Thyroid gland (tissue), 4 donors: ENCODE measurements at places on chromosomes 1 and 21. TPM values are rescaled to one million over a fixed set of nuclear protein-coding genes. Genes with fewer than 3 reads are reported as not detected.

DNA sequence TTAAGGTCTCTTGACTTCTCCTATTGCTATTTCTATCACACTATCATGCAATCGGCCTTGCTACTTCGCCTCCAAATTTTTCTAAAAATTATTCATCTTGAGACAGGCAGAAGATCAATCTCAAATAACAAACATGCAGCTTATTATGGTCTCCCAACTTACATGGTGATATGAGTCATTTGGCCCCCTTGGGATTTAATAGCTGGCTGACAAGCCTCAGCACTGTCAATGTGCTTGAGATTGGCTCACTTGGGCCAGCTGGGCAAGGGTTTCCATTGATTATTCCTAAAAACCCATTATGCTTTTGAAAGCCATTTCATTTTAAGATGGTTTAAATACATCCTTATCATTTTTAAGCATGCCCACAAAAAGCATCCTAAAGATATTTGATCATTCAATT, 224.5 kb upstream of the NFIA start:
- no peak for DNase-seq

GRCh38 chr1:166974647-166975345, 544 bp downstream of the ILDR2 start:
- peak; percentile 22 for DNase-seq

RGS8 gene
- total RNA-seq, result 2.4 TPM

DNA sequence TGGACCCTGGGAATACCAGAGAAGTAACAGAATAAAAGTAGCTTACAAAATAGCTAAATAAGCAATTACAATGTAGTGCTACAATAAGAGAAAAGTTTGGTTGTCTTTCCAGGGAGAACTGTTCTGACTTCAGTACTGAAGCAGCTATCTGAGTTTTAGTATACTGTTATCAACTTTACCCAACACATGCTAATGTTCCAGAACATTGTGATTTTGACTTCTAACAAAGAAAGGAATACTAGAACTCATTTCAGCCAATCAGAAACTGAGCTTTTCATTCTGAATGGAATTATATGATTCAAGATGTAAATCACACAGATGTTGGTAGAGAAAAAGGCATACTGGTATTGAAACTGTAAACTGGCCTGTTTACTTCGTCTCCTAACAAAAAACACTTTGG, at the start of gene C1orf105:
TSS of gene C1orf105 (plus strand) at position 301 of the 400 bp plus-strand sequence. CDS start 201 bp downstream, outside the sequence.
- DNase-seq, result no peak

DNA sequence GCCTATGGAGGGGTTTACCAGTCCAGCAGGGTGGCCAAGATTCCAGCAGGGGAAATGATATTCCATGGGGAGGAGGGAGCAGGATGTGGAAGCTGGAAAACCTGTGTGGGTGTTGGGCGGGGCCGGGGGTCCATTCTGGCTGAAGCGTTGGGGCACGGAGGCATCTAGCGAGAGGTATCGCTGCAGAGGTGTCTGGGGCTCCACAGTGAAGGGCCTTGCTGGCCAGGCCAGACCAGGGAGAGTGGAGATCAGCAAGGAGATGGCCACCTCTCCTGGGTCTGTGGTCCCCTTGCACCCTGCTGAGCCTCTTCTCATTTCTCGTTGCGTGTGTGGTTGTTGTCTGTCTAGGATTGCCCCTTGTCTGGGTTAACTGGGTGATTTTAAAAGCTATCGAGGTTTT, 6.2 kb downstream of the COQ8A start:
- no peak for DNase-seq

GRCh38 chr1:54569339-54569738, 21.3 kb downstream of the ACOT11 start:
- no peak for DNase-seq

- DNase-seq, result no peak
Measured at GRCh38 chr1:9101510-9102146, 27.3 kb downstream of the GPR157 start.

GRCh38 chr1:248792342-248792741, 33.4 kb downstream of the SH3BP5L start:
- DNase-seq, result no peak

- no peak for DNase-seq
Measured at GRCh38 chr1:199081739-199082138, 442.9 kb downstream of the PTPRC start.

PDE4DIP gene
- total RNA-seq, result 46.9 TPM

DNA sequence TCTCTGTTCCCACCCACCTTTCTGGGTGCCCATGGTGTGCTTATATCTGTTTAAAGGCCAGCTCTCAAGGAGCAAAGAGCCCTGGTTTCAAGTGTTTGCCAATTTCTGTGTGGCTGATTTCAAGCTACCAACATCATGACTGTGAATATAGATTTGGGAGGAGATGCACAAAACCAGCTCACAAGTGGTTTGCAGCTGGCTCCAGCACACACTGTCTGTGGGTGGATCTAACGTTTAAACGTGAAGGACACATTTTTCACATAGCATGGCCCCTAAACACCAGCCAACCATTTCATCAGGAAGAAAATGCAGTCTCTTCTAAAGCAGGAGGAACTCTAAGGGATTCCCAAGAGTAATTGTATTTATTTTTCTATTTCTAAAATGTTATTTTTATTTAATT, 65.2 kb downstream of the FCRL5 start:
- no peak for DNase-seq

DNA sequence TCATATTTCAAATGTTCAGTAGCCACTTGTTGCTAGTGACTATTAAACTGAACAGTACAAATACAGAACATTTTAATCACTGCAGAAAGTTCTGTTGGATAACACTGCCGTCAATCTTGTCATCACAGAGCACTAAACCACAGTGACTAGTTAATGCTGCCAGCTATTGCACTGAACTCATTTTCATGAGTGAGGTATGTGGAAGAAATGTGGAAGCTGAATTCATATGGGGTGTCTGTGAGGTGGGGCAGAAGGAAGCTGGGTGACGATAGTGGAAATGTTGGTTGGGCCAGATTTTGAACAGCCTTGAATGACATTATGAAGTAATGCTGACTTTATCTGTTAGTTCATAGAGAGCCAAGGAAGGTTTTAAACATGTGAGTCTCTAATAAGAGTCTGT, 49.6 kb downstream of the OSBPL9 start:
- no peak for DNase-seq

PTBP2 gene
- total RNA-seq, result 69.9 TPM

GRCh38 chr1:197356723-197357533, 88.9 kb downstream of the CRB1 start:
- DNase-seq, result no peak

AJAP1 gene
- 1.1 TPM for total RNA-seq

MATN1 gene
- total RNA-seq, result 3.0 TPM

PRR9 gene
- not detected for total RNA-seq

DNA sequence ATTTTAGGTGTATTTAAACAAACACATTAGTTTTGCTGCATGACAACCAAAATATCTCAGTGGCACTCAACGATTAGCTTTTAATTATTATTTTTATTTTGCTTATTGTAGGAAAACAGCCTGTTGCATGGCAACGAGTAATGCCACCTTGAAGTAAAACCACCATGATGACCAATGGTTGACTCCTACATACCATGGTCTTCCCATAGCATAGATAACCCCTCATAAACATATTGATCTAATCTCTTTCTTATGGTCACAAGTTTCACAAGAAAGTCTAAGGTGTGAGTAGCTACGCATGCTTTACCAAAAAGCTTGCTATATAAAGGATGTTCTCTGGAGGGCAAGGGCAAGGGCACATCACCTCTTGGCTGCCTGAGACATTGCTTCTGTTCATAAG, 61.5 kb upstream of the PTBP2 start:
- DNase-seq, result no peak

SPOCD1 gene
- 0.96 TPM for total RNA-seq

NPL gene
- total RNA-seq, result 4.2 TPM

C1orf116 gene
- 24.6 TPM for total RNA-seq

GRCh38 chr1:94237291-94238226, at the start of gene ARHGAP29:
TSS of gene ARHGAP29 (minus strand) at chr1:94237584. CDS start at chr1:94231611, 5,973 bp downstream.
- peak; percentile 90 for DNase-seq

- DNase-seq, result no peak
Measured at GRCh38 chr1:229879746-229880145, 187.3 kb upstream of the GALNT2 start.

DNA sequence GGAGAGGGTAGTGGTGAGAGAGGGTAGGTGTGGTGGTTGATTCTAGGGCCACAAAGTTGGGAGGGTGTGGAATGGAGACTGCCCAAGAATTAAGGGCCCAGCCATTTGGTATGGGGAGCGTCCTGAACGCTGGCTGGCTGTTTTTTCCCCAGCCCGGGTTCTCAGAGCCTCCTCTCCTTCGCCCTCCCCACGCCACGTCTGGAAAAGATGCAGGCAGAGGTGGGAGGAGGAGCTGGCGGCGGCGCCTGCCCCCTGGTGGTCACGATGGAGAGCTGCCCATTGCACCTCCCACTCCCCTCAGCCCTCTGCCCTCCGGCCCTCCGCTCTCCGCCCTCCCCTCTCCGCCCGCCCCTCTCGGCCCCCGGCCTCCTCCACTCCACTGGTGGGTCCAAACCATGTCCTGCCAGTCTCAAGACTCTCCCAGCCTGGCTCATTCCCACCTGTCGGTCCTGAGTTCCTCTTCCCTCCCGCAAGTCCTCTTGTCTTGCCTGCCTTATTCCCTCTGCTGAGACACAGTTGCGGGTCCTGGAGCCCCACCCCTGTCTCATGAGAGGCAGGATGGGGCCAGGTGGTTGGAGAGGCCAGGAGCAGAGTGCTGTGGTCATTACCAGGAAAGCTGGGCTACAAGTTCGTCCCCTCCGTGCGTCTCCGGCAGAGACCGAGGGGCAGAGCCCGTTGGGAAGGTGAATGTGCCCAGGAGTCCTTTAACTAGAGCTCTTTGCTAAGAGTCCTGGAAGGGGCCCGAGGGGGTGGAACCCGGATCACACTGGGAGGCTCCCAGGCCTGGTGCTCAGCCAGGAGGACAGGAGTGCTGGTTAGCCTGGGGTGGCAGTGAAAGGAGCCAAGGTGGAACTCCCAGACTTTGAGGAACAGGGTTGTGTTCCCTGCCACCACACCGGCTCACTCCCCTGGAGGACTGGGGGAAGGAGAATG, 22.6 kb downstream of the ETNK2 start:
- DNase-seq, result peak; percentile 86

- DNase-seq, result peak; percentile 57
Measured at GRCh38 chr1:9326596-9326995, 33.9 kb downstream of the SPSB1 start.

ABCG1 gene
- 19.9 TPM for total RNA-seq

- DNase-seq, result peak; percentile 6
Measured at GRCh38 chr1:209398313-209398991, 185.1 kb upstream of the CAMK1G start.

DNA sequence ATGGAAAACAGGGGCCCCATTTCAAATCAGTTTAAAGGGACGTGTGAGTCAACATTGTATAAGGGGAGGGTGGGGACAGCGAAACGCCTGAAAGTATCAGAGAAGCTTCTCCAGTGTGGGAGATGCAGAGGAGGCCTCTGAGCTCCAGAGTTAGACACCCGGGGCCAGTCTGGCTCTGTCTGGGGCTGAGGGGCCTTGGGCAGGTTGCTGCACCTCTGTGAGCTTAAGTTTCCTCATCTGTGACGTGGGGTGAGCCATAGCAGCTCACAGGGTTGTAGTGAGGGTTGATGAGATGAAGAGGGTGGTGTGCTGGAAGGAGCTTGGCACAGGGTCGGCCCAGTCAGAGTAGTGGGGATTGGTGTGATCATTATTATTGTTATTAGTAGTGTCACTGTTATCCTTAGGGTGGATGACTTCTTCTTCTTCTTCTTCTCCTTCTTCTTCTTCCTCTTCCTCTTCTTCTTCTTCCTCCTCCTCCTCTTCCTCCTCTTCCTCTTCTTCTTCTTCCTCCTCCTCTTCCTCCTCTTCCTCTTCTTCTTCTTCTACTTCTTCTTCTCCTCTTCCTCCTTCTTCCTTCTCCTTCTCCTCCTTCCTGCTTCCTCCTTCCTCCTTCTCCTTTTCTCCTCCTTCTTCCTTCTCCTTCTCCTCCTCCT, 282.0 kb downstream of the PTPRU start:
- no peak for DNase-seq

RGS1 gene
- 19.7 TPM for total RNA-seq
